GM23248 (cell line): ENCODE measurements at places on chromosomes 3 and 15.

GRCh38 chr15:36605604-36606263 lies 26.3 kb downstream of the CDIN1 start:
- DNase-seq = no peak

GRCh38 chr3:105343991-105344390 lies 22.7 kb upstream of the ALCAM start:
- DNase-seq = no peak

- no peak for DNase-seq
These were observed 666.7 kb upstream of the NAALADL2 start for GRCh38 chr3:174192471-174192870.

DNA sequence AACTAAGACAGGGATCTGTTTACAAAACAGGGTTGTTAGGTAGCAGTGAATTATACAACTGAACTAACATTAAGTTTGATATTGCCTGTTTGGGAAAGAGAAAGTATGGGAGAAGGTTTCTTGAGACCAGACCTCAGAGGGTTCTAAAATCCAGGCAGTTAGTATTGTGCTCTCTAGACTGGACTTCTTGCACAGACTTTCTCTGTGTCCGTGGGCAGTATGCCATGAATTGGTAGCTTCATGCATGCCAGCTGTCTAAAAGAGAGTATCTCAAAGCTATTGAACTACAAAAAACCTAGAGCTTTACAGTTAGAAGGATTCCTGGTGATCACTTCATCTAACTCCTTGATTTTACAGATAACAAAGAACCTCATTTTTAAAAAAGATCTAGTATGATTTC lies 12.5 kb downstream of the SAMD7 start:
- peak; percentile 4 for DNase-seq

DNA sequence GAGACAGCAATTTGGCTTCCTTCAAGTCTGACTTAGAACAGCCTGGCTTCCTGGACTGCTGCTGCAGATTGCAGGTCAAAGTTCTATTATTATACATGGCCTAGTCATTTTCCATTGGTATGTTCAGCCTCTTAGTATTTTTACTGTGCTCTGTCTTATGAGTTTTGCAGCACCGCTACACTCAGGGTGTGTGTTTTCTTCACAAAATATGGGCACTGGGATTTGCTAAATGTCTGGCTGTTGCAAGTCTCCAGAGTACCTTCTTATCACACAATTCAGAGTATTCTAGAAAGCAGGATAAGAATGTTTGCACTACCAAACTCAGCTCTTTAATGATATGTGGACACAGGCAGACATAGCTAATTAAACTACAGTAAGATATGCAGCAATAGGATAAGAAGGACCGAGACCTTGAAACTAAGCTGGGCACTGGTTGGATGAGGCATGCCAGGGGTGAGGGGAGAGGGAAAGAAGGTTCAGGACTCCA lies 203.0 kb upstream of the PDZRN3 start:
- peak; percentile 8 for DNase-seq
